ENCODE measurements at places on chromosomes 5 and 9. TPM values are rescaled to one million over a fixed set of nuclear protein-coding genes. Genes with fewer than 3 reads are reported as not detected.

Gene PCDHA8
- 0.03 TPM for polyA plus RNA-seq

Gene PRDM9
- not detected for polyA plus RNA-seq

Gene MVB12B
- 5.9 TPM for polyA plus RNA-seq

Gene MARVELD2
- polyA plus RNA-seq: 0.17 TPM
